ENCODE measurements at places on chromosomes 6 and 20. TPM values are rescaled to one million over a fixed set of nuclear protein-coding genes. Genes with fewer than 3 reads are reported as not detected.
A peak's percentile ranks its signal among the peaks of the same experiment; 100 is the strongest.

GRCh38 chr6:32763421-32763820, at the start of gene HLA-DQB2:
Gene HLA-DQB2, minus strand, starts transcription at chr6:32763532. Its CDS starts 62 bp downstream, at chr6:32763470.
- DNase-seq: no peak
- H3K4me1 ChIP-seq: no peaks in the 10 kb centered on the region
- no peaks in the 10 kb centered on the region for H3K27me3 ChIP-seq
- H3K36me3 ChIP-seq: no peaks in the 10 kb centered on the region

The WFDC10B gene
- total RNA-seq: not detected

DNA sequence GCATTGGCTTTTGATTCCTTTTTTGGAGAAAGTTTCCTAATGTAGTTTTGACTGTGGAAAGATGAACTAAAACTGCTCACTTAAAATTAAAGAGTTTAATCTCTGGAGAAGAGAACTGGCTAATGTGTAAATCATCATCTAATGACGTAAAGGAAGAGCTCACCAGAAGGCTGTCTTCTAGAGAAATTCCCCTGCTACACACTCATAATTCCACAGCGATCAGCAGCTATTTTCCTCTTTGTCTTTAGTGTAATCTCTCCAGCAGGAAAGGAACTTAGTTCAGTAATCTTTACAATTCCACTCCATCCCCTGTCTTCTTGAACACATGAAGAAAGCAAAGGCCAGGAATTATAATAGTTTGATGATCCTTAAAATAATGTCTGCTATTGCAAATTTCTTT, 15.8 kb downstream of the SPTLC3 start:
- DNase-seq: no peak
- H3K36me3 ChIP-seq: no peaks in the 10 kb centered on the region
- no peak overlapping the region for H3K27ac ChIP-seq
- no peaks in the 10 kb centered on the region for H3K27me3 ChIP-seq

- H3K4me3 ChIP-seq: no peak overlapping the region
- H3K27me3 ChIP-seq: no peaks in the 10 kb centered on the region
- DNase-seq: no peak
- H3K36me3 ChIP-seq: no peaks in the 10 kb centered on the region
Observed at GRCh38 chr6:17965397-17965796, 22.0 kb downstream of the KIF13A start.

DNA sequence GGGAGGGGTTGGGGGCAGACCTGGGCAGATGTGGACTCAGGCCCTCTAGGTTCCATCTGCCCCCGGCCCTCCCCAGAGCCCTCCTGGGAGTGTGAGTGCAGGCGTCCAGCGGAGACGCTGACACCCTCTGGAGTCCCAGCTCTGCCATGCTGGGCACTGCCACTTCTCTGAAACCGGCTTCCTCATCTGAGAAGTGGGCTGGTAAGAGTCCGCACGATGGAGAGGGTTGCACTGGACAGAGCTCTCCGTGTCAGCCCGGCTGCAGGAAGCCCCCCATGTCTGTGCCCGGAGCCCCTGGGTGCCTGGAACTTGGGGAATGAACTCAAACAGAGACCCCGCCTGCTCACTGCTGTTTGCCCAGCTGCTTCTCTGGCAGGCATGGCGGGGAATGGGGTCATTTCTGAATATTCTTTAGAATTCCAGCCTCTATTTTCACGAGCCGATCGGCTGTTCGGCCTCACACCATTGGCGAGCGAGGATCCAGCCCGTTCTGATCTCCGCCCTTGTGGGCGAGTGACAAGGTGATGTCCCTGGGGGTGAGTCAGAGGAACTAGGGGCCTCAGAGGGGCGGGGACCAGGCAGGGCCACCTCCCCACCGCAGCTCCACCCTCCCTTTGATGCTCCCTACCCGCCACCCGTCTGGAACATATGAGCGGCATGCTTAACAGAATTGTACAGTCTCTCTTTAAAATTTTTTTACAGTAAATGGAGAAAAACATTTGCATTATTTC, 47.8 kb upstream of the GATA5 start:
- H3K4me1 ChIP-seq: peaks cover 17% of the 10 kb centered on the region
- no peak overlapping the region for H3K4me3 ChIP-seq
- no peak overlapping the region for H3K27ac ChIP-seq
- H3K36me3 ChIP-seq: no peaks in the 10 kb centered on the region
- H3K27me3 ChIP-seq: no peaks in the 10 kb centered on the region

- DNase-seq: no peak
- H3K36me3 ChIP-seq: no peaks in the 10 kb centered on the region
- no peak overlapping the region for H3K4me3 ChIP-seq
- H3K27me3 ChIP-seq: no peaks in the 10 kb centered on the region
- no peak overlapping the region for H3K27ac ChIP-seq
Observed at GRCh38 chr20:59723108-59723500, 118.8 kb downstream of the PHACTR3 start.

The WFDC2 gene
- total RNA-seq: 2.7 TPM

The C2 gene
- total RNA-seq: 1.1 TPM

GRCh38 chr6:169291646-169292337, 38.1 kb upstream of the THBS2 start:
- no peaks in the 10 kb centered on the region for H3K4me1 ChIP-seq
- H3K36me3 ChIP-seq: no peaks in the 10 kb centered on the region
- no peak for DNase-seq
- no peak overlapping the region for H3K4me3 ChIP-seq
- no peak overlapping the region for H3K27ac ChIP-seq
- H3K27me3 ChIP-seq: no peaks in the 10 kb centered on the region

- H3K4me1 ChIP-seq: peaks cover 4% of the 10 kb centered on the region
- H3K27ac ChIP-seq: no peak overlapping the region
- no peak overlapping the region for H3K4me3 ChIP-seq
- H3K36me3 ChIP-seq: no peaks in the 10 kb centered on the region
- no peaks in the 10 kb centered on the region for H3K27me3 ChIP-seq
Observed at GRCh38 chr6:34362909-34363680, 29.4 kb downstream of the NUDT3 start.

GRCh38 chr6:40383348-40384115, 203.6 kb downstream of the LRFN2 start:
- H3K36me3 ChIP-seq: no peaks in the 10 kb centered on the region
- H3K27me3 ChIP-seq: no peaks in the 10 kb centered on the region
- H3K4me1 ChIP-seq: no peaks in the 10 kb centered on the region

The CDH26 gene
- total RNA-seq: not detected

DNA sequence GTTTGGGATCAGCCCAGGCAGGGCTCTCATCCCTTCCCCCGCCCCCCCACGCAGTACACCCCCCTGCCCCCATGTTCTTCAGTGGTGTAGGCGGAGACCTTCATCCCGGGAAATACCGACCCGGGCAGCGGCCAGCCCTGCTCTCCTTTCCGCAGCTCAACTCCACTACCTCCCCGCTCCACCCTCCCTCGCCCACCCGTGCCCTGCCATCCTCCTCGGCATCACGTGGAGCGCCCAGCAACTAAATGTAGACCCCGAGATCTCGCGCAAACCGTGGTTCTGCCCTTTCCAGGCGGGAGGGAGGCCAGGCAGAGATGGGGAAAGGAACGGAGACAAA, 1932.2 kb upstream of the DEFB115 start:
- H3K4me3 ChIP-seq: no peak overlapping the region
- DNase-seq: no peak
- no peaks in the 10 kb centered on the region for H3K27me3 ChIP-seq

The ERVFRD-1 gene
- not detected for total RNA-seq

The NEDD9 gene
- total RNA-seq: 8.2 TPM

The SOX12 gene
- 26.6 TPM for total RNA-seq

DNA sequence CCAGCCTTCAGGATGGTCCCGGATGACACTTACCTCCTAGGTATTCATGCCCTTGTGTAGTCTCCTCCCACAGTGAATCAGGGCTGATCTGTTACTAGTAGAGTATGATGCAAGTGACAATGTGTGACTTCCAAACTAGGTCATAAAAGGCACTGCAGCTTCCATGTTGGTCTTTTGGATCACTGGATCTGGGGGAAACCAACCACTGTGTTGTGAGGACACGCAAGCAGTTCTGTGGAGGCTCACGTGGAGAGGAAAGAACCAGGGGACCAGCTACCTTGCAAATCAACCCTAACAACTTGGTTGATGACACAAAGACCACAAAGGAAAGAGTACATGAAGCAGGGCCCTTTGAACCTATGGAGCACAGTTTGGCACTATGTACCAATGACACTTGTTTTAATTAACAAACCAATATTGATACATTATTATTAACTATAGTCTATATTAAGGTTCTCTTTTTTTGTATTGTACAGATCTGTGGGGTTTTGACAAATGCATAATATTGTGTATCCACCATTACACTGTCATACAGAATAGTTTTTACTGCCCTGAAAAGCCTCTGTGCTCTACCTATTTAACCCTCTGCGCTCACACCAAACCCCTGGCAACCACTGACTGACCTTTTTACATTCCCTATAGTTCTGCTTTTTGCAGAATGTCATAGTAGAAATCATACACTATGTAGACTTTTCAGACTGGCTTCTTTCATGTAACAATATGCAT, 16.3 kb upstream of the SDCBP2 start:
- no peak overlapping the region for H3K27ac ChIP-seq
- no peaks in the 10 kb centered on the region for H3K27me3 ChIP-seq
- H3K36me3 ChIP-seq: no peaks in the 10 kb centered on the region
- no peak overlapping the region for H3K4me3 ChIP-seq

DNA sequence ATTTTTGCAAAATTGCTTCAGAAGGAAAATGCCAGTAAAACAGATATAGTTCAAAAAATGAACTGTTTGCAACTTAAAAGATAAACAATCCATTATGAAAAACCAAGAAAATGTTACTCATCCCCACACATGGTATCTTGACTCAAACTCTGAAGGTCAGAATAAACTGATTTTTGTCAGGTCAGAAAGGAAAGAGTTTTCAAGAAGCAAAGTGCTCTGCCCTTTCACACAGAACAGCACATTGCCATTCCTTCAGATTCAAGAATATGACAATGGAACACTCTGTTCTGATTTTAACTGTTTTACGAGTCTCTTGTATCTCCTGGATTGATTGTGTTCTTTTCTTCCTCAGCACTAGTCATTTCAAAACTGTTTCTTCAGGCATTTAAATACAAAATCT, 33.8 kb upstream of the NT5E start:
- no peak overlapping the region for H3K27ac ChIP-seq
- no peak overlapping the region for H3K4me3 ChIP-seq
- no peaks in the 10 kb centered on the region for H3K4me1 ChIP-seq
- no peak for DNase-seq

The VSTM2L gene
- 2.9 TPM for total RNA-seq

The AVP gene
- not detected for total RNA-seq

The KHDC1L gene
- total RNA-seq: 1.9 TPM

DNA sequence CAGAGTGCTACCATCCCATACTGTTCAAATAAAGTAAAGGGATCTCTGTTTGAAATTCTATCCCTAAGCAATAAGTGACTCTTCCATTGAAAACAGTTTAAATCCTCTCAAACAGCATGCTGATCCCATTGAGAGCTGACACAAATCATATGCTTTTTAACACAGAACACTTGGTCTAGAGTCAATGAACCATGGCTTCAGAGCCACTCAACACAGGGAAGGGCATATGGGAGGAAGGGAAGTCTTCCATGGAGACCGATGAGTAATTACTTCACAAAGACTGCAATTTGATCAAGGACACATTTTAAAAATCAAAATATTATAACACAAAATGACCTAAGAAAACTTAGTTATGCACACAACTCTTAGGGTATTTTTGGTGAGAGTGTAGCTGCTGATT, 1073.0 kb upstream of the MAP3K7 start:
- H3K4me1 ChIP-seq: peaks cover 2% of the 10 kb centered on the region
- no peak overlapping the region for H3K27ac ChIP-seq
- no peaks in the 10 kb centered on the region for H3K27me3 ChIP-seq
- H3K4me3 ChIP-seq: no peak overlapping the region
- DNase-seq: no peak

The SIGLEC1 gene
- not detected for total RNA-seq

- H3K4me1 ChIP-seq: peaks cover 6% of the 10 kb centered on the region
- H3K27ac ChIP-seq: no peak overlapping the region
- DNase-seq: no peak
- H3K4me3 ChIP-seq: no peak overlapping the region
- no peaks in the 10 kb centered on the region for H3K36me3 ChIP-seq
Observed at GRCh38 chr20:31866221-31866620, 4.1 kb downstream of the DUSP15 start.

The TNNC2 gene
- not detected for total RNA-seq

The SIRPD gene
- not detected for total RNA-seq

DNA sequence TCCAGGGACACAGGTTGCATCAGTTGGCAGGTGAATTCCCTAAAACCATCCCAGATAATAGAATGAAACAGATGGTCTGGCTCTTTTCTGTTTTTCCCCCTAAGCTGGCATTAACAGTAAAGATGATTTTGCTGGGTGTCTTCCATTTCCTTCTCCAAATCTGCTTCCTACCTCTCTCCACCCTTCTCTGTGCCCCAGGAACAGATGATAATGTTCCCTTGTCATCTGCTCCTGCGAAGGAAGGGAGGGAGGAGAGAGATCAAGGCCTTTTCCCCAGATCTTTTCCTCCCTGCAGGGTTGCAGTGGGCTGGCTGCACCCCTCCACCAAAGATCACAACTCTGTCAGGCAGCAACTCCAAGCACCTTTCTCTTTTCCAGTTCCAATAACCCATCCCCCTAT, 156.5 kb upstream of the PRDM1 start:
- no peak overlapping the region for H3K27ac ChIP-seq
- H3K27me3 ChIP-seq: no peaks in the 10 kb centered on the region
- no peaks in the 10 kb centered on the region for H3K4me1 ChIP-seq
- no peak overlapping the region for H3K4me3 ChIP-seq

GRCh38 chr6:163828038-163828795, 413.7 kb downstream of the QKI start:
- peaks cover 14% of the 10 kb centered on the region for H3K4me1 ChIP-seq
- H3K36me3 ChIP-seq: no peaks in the 10 kb centered on the region
- peak; percentile 31 for DNase-seq
- H3K27me3 ChIP-seq: no peaks in the 10 kb centered on the region

- H3K27ac ChIP-seq: no peak overlapping the region
- no peaks in the 10 kb centered on the region for H3K36me3 ChIP-seq
- H3K27me3 ChIP-seq: no peaks in the 10 kb centered on the region
- H3K4me3 ChIP-seq: no peak overlapping the region
- peaks cover 3% of the 10 kb centered on the region for H3K4me1 ChIP-seq
- DNase-seq: no peak
Observed at GRCh38 chr6:43623880-43624785, 4.9 kb downstream of the GTPBP2 start.

All from neural progenitor cell (in vitro differentiated cells).